H7 (cell line): ENCODE measurements at places on chromosomes 13 and 19. TPM values are rescaled to one million over a fixed set of nuclear protein-coding genes. Genes with fewer than 3 reads are reported as not detected.

- no peak for DNase-seq
These were observed 158.7 kb downstream of the VWA8 start for GRCh38 chr13:41802043-41802683.

GRCh38 chr13:114128624-114129522 lies 3.5 kb downstream of the RASA3 start:
- DNase-seq, result no peak

DNA sequence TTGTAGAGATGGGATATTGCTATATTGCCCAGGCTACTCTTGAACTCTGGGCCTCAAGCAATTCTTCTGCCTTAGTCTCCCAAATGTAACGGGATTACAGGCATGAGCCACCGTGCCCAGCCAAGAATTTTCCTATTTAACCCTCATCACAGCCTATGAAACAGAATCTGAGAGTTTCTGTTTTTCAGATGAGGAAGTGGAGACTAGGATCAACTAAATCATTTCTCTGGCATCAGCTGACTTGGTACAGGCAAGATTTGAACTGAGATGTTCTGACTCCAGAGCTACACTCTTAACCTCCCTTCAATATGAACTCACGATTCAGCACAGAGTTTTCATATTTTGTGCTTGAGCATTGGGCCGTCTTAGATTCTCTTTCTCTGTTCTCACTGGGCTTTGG lies 8.1 kb downstream of the ZNF460 start:
- DNase-seq, result no peak

GRCh38 chr19:37953171-37953917 lies 46.3 kb downstream of the SIPA1L3 start:
- DNase-seq, result peak; percentile 66

GRCh38 chr19:16496613-16496983 lies 404 bp downstream of the C19orf44 start:
- DNase-seq, result no peak

GRCh38 chr19:48598996-48599700 lies 7.4 kb upstream of the SPACA4 start:
- peak; percentile 72 for DNase-seq

DNA sequence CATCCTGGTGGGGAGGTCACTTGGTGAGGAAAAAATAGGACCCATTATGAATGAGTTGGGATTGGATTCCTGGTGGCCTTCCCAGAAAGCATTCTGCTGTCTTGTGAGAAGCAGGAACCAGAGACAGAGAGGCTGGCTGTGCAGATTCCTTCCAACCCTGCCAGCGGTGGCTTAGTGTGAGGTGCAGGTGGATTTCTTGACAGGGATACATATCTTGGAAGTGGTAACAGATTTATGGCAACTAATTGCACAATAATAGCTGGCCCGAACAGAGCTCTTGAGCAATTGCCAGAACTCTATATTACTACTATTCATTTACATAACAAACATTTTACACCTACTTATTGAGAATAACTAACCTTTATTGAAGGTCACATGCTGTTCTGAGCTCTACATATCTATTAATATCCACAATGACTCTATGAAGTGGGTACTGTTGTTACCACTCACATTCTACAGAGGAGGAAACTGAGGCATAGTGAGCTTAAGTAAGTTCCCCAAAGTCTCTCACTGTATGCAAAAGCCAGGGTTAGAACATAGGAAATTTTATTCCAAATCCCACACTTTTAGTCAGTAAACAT lies 173.9 kb upstream of the SERP2 start:
- no peak for DNase-seq

GRCh38 chr13:99153219-99153618 lies 47.4 kb upstream of the UBAC2 start:
- no peak for DNase-seq

DNA sequence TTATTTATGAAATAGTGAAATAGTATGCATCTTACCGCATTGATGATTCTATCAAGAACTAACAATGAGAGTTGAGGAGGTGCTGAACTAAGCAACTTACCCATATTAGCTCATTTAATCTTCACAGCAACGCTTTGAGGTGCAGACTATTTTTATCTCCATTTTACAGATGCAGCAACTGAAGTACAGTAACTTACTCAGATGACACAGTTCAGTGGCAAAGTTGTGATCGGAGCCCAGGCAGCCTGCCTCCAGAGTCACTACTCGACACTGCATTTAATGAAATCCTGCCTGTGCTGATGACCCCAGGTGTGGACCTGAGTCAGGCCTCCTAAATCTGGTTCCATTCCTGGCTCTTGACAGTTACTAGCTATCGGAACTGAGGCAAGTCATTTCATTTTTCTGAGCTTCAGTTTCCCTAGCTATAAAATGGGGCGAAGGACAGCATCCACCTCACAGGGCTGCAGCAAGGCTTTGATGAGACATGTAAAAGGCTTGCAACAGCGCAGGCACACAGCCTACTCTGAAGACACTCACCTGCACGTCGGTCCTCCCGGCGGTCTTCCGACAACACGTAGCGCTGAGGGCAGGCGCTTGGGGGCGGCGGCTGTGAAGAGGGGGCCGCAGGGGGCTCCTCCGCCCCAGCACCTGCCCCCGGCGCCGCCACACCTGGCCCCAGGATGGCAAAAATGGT lies 1.5 kb downstream of the MYPOP start:
- peak; percentile 73 for DNase-seq

GRCh38 chr13:73844986-73845385 lies 289.2 kb downstream of the KLF12 start:
- DNase-seq, result no peak

- no peak for DNase-seq
These were observed 66.1 kb upstream of the DIAPH3 start for GRCh38 chr13:60229708-60230272.

The ZNF626 gene
- not detected in 2 replicates for total RNA-seq

The MBD3L3 gene
- not detected in 2 replicates for total RNA-seq

The MUC16 gene
- not detected in 2 replicates for total RNA-seq

The EIF3K gene
- 408 and 422 TPM in 2 replicates for total RNA-seq

The CD209 gene
- total RNA-seq, result not detected in 2 replicates

The GATAD2A gene
- total RNA-seq, result 104 and 130 TPM in 2 replicates

The APLP1 gene
- 18.3 and 19.3 TPM in 2 replicates for total RNA-seq

The CEACAM1 gene
- 0.30 and 0.42 TPM in 2 replicates for total RNA-seq

The NKPD1 gene
- 0.24 and 0.70 TPM in 2 replicates for total RNA-seq
